ENCODE measurements at places on chromosomes 12 and 14.

- DNase-seq, result no peak
These were observed 10.0 kb upstream of the SNRPF start for GRCh38 chr12:95848575-95849388.

DNA sequence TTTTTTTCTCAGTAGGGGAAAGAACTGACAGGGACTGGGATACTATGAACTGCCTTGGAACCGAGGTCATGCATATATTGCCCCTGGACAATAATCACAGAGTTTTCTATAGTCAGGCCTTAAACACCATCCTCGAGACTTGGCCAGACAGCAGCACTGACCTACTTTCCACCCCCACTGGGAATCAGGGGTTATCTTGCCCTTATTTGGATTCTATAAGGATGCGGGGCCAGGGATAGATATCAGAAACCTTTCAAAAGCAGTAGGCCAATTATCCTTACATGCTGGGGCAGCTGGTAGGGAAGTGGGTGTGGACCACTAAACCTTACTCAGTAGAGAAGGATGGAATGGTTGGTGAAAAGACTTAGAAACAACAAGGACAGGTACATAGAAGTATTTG, 2.0 kb downstream of the ZNF219 start:
- no peak for DNase-seq

GRCh38 chr12:93468008-93468371, 676 bp downstream of the MRPL42 start:
- no peak for DNase-seq

- DNase-seq, result no peak
These were observed 141.6 kb downstream of the ITPR2 start for GRCh38 chr12:26691234-26691970.

DNA sequence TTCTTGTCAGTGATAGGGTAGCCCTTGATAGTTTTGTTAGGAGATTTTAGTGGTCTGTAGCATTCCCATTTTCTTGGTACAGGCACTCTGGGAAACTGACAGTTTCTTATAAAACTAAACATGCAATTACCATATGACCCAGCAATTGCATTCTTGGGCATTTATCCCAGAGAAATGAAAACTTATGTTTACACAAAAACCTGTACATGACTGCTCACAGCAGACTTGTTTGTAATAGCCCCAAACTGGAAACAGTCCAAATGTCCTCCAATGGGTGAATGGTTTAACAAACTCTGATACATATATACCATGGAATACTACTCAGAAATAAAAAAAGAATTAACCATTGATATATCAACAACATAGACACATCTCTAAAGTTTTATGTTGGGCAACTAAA, 75.5 kb downstream of the BORCS5 start:
- no peak for DNase-seq

DNA sequence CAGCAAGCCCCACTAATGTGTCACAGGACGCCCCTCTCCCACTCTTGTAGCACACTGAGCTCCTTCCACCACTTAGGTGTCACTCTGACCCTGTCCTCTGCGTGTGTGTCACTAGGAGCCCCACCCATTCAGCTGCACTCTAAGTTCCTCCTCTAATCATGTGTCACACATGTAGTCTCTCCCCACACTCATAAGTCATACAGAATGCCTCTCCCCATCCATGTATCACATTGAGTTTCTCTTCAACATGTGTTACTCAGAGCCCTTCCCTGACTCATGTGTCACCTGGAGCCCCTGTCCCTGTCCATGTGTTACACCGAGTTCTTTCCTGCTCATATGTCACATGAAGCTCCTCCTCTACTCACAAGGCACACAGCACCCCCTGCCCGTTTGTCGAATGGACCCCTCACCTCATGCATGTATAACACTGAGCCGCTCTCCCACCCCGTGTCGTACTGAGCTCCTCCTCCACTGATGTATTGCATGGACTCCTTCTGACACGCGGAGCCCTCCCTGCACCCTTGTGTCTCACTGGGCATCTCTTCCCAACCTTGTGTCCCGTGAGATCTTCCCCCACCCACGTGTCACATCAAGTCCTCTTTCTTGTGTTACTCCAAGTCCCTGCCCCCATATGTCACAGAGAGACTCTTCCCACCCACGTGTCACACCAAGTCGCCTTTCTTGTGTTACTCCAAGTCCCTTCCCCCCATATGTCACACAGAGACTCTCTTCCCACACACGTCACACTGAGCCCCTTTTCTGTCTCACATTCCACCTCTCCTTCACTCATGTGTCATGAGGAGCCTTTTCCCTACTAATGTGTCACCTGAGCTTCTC, 31.0 kb downstream of the RTL1 start:
- no peak for DNase-seq

DNA sequence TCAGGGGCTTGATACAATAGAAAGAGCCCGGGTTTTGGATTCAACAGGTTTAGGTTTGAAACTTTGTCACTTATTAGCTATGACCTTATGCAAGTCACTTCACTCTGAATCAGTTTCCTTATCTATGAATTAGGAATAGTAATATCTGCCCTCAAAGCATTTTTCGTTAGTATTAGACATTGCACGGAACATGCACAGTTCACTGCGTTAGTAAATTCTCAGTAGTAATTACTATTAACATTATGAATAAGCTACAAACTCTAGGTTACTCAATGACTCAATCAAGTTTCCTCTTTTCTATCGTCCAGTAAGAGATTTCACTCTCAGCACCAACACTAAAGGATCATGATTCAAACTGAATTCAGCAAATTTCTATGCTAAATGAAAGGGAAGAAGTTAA, 150.3 kb downstream of the CEP83 start:
- no peak for DNase-seq

DNA sequence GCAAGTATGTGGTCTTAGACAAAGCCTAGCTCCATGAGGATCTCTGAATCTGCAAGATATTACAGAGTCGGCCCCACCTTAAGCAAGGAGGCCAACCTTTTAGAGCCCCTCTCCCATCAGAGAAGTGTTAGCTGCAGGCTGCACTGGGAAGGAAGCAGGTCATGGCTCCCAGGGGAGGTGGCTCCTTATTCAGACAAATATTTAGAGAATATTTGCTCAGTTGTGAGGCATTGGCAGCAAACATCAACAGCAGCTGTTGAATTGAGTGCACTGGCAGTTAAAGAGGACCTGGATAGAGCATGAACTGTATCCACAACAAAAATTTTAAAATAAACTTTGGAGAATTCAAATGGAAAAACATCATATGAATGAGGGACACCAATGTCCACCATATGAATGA, 44.7 kb downstream of the FSCB start:
- DNase-seq, result no peak

DNA sequence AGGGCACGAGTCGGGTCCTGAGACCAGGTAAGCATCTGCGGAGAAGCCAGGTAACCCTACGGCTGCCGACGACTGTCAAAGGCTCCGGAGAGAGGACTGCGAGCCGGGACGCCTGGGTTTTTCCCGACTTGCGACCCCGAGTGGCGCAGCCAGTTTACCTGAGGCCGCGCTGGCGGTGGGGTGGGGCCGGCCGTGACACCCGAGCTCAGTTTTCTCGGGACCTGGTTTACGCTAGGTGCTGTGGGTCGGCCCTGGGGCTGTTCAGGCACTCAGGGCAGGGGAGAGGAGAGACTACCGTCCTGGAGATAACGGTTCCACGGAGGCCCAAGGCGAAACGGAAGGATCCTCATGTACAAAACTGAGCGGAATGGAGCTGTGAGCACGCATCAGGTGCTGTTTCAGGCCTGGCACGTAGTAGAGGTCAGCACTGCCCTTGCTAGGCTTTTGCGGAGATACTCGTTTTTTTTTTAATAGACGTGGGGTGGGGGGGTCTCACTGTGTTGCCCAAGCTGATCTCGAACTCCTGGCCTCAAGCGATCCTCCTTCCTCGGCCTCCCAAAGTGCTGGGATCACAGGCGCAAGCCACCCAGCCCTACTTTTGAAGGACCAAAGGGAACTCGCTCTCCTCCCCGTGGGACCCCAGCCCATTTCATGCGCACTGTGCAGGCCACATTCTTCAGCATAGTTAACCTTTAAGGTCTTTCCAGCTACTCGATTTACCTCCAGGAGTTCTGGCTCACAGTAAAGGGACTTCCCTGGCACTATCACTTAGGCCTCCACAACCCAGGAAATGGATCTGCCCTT, 471 bp downstream of the MTRFR start:
- no peak for DNase-seq

DNA sequence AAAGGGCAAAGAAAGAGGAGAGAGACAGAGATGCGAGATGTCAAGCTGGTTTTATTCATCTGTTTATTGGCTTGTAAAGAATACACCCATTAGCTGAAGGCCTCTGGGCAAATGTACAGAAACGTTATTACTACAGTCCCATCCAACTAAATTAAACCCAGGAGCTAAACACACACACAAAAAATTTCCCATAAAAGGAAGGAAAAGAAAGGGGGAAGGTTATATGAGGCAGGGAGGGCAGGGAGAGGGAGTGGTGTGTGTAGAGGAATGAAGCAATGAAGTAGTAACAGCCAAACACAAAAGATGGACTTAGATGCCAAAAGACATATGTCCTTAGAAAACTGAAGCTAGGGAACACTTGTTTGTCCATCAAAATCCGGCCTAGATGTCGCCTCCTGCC, 3.1 kb upstream of the MFAP5 start:
- DNase-seq, result no peak

DNA sequence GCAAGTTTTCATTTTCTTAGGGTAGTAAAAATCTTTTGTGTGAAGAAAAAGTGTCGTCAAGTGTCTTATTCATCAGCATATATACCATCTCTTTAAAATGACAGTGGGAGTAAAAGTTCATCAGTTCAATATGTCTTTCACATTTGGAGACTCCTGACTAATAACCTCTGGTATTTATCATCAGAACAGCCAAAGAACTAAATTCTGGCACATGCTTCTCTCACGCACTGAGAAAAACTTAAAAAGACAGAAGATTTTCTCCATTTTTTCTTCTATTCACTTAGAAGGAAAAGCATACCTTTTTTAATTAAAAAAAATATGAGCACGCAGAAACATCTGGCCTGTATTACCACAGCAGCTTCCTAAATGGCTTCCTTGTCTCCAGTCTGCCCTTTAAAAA, 265.7 kb downstream of the AKAP6 start:
- DNase-seq, result no peak

GRCh38 chr14:87888136-87888999, 104.6 kb downstream of the GALC start:
- DNase-seq, result no peak

GRCh38 chr14:61451891-61452400, 130.6 kb downstream of the PRKCH start:
- no peak for DNase-seq

DNA sequence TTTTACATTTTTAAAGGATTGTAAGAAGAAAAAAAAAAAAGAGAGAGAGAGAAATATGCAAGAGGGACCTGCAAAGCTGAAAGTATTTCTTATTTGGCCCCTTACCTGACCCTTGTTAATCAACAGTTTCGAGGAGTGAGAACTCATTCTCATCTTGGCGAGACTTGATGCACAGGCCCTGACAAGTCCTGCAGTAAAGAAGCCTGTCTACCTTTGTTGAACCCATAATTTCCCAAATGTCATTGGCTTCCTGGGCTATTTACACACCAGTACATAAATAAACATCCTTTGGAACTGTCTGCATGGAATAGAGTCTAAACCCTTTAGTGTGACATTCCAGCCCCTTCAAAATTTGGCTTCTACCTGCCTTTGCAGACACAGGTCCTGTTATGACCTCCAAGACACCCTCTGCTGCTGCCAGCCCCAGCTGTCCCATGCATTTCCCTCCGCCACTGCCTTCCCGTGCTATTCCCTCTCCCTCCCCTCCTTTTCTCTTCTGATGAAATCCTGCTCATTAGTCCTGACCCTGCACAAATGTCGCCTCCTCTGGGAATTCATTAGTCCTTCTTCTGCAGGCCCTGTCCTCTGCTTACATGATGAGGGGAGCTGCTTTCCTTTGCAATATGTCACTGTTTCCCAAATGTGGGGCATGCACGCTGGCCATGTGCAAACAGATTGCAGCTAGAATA, 35.1 kb downstream of the MYL2 start:
- no peak for DNase-seq

DNA sequence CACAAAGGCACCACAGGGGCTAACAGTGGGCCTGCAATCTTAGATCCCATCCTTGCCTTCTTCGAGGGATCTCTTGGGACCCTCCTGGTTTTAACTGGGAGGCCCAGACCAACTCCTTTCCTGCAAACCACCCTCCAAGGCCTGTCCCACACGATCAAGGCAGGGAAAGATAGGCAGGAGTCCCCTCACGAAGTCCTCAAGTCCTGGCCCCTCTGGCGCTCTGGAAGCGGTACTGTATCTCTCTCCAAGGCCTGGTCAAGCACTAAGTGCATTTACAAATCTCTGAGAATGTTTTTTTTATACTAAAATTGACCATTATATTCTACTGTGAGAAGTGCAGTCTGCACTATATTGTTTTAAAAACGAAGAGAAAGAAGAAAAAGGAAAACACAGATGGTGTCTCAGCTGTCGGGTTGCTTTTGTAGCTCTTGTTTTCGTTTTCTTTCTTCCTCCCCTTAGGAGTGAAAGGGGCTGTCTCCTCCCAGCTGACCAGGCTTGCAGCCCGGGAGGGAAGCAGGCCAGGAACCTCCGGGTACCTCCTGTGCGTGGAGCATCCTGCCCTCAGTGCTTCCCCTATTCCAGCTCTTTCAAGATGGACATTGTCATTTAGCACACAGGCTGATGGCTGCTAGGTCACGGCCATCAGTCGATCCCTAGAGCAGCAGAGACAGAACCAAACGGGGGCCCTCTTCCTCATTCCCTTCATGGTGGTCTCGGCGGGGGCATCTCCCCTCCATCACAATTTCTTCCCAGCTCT, 56.7 kb downstream of the FAM222A start:
- no peak for DNase-seq

DNA sequence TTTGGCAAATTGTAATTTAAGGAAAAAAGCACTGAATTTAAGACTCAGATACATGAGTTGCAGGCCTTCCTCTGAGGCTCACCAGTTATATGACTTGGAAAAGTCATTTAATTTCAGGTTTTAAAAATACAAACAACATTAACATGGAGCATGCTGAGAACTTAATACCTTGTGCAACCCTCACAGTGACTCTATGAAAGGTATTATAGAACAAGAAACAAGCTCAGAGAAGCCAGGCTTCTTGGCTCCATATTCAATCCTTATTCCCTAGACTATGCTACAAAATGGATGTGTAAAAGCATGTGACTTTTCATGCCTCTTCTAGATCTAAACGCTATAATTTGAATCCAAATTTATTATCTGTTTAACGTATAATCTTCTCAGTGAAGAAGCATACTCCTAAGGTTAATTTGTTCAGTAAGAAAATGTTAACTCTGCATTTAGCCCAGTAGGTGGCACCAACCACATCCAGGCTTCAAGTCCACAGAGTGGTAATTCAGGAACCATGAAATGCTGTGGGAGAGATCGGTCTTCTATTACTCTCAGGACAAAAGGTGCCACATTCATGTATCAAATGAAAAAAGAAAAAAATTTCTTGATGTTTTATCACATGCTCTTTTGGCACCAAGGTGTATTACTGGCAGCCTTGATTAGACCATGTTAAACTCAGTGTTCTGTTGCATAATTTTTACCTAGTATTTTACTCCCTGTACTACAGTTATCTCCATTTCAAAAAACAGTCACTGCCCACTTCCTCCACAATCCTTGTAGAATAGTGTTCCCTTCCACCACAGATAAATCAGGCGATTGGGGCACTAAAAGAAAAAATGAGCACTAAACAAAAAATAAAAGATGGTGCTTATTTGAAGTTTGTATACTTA, 9.3 kb downstream of the CCDC196 start:
- no peak for DNase-seq

Measured in stimulated activated CD8-positive, alpha-beta memory T cell treated with anti-CD3 and anti-CD28 coated beads, Interleukin-4, amount 100 ng/mL, for 1 hour (primary cell).